ENCODE measurements at places on chromosomes 3 and 15.

DNA sequence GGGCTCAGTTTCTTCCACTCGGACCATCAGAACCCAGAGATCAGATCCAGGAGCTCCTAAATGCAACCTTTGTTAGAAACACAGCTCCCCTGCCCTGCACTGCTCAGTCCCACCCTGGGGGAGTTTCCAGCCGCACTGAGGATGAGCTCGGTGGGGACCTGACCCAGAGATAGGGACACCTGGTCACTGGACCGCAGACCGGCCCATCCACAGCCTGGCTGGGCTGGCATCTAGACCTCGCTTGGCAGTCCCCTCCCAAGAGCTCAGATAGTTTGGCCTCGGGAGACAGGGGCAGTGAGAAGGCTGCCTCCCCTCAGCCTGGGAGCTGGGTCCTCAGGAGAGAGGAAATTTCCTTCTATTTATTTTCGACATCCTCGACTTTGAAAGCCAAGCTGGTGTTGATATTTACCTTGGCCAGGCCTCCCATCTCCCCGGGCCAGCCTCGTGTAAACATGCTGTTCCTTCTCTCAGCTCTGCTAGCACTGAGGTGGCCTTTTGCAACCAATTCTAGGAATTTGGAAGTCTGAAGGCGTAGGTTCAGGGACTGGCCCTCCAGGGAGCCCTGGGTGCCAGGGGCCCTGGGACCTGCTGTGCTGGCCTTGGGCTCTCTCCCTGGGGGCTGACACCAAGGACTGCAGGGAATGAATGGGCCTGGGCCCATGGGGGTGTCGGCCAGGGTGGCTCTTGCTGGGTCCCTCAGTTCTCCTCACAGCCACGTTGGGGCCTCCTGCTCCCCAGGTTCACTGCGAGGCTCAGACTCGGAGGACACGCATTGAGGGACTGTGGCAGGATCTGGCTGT is 90.1 kb downstream of the VGLL4 start:
- DNase-seq = no peak

GRCh38 chr3:172130717-172131050 is 91.3 kb downstream of the FNDC3B start:
- DNase-seq = no peak

DNA sequence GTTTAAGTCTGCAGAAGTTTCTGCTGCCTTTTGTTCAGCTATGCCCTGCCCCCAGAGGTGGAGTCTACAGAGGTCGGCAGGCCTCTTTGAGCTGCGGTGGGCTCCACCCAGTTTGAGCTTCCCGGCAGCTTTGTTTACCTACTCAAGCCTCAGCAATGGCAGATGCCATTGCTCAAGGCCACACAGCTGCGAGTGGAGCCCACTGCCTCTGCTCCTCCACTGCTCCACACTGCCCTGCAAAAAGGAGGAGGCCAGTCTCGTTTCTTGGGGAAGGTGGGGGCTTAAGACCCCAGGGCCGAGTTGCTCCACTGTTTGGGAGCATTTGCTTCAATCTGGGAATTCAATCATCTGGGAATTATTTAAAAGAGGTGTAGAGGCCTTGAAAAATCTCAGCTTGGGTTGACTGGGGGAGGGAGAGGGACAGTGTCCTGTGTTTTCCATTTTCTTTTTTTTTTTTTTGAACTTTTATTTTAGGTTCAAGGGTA is 144.6 kb upstream of the MEF2A start:
- DNase-seq = no peak

- no peak for DNase-seq
These were observed 107.0 kb downstream of the GREM1 start for GRCh38 chr15:32824777-32825176.

DNA sequence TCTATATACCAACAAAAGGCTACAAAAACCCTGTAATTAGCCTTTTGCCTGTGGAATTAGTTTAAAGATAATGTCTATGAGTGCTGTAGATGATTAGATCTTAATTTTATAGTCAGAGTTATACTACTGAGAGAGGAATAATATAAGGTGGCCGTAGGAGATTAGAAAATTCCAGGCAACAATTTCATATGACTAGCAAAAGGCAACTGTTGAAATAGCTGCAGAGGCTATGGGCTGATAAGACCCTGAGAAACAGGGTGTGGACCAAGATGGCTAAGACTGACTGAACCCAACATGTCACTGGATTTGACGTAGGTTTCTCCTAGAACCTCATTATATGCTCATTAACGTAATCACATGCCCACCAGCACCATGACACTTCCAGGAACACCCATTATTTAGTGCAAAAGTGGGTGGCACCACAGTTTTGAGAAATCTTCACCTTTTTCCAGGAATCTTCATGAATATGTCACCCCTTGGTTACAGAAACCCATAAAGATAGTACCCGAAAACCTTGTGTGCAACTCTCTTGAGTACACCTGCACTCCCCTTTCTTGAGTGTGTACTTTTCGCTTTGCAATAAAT is 29.1 kb upstream of the SCG3 start:
- no peak for DNase-seq

GRCh38 chr3:69203631-69204314 is 81.4 kb upstream of the LMOD3 start:
- DNase-seq = no peak

- no peak for DNase-seq
These were observed 152.4 kb downstream of the THRB start for GRCh38 chr3:24342275-24342674.

DNA sequence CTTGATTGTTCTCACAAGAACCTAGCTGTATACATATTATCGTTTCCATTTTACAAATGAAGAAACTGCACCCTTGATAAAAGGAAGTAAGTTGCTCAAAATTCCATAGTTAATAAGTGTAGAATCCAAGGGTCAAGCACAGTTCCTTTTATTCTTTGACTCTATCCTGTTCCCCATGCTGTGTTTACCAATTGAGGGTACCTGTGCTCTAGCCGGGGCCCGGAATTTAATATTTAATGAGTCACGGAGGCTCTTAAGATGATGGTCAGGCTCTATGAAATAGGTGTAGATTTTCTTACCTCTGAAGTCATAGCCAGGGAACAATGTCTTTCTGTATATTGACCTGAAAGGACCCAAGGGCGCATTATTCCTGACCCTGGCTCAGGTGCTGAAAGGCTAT is 65.2 kb downstream of the LPP start:
- no peak for DNase-seq

DNA sequence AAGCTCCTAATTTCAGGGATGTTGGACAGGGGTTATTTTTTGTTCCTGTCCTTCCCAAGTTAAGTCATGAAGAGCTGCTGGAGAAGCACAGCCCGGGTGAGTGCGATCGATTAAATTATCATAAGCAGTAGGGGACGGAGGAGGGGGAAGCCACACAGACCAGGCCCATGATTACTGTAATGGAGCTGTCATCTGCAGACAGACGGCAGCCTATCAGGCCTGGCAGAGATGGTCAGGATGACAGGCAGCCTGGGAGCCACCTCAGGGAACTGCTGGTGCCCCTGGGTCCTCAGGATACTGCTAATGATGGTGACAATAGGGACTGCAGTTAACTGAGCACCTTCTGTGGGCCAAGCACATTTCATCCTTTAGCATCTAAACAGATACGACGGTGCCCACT is 147.7 kb downstream of the RAB11A start:
- no peak for DNase-seq

- no peak for DNase-seq
These were observed 7.7 kb downstream of the HOMER2 start for GRCh38 chr15:82944821-82945220.

- DNase-seq = no peak
These were observed 428.3 kb downstream of the CNTN4 start for GRCh38 chr3:2526926-2527325.
